ENCODE measurements at places on chromosomes 6 and 20.
A peak's percentile ranks its signal among the peaks of the same experiment; 100 is the strongest.

- DNase-seq, result no peak
Observed at GRCh38 chr6:129516787-129517186, 193.2 kb downstream of the ARHGAP18 start.

DNA sequence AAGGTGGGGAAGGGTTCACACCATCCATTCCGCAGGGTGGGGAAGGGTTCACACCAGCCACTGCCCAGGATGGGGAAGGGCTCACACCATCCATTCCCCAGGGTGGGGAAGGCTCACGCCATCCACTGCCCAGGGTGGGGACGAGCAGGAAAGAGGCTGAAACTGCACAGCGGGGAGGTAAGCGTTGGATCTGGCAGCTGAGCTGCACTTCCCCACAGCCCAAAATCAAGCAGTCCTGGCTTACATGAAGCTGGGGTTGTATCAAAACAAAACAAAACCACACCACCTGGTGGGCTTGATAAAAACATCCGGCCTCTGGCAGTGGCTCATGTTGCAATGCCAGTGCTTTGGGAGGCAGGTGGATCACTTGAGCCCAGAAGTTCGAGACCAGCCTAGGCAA, 268.5 kb downstream of the TAF4 start:
- DNase-seq, result no peak

- no peak for DNase-seq
Observed at GRCh38 chr6:143731789-143732188, 54.0 kb downstream of the PHACTR2 start.

- DNase-seq, result no peak
Observed at GRCh38 chr6:135831016-135831415, 20.5 kb upstream of the PDE7B start.

GRCh38 chr20:40797425-40797824, 108.4 kb upstream of the MAFB start:
- DNase-seq, result peak; percentile 35

- DNase-seq, result no peak
Observed at GRCh38 chr6:33497157-33497556, 42.8 kb downstream of the ZBTB9 start.

DNA sequence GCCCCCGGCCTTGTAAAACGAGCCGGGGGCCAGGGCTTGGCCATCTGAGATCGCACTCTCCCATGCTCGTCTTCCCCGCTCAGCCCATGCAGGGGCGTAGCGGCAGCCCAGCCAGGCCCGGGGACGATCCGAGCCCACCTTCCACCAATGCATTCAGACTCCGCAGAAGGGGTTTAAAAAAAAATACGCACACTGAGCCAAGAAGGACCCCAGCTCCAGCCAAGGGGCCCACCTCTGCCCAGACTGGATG, 320 bp downstream of the GSTA4 start:
- peak; percentile 31 for DNase-seq

DNA sequence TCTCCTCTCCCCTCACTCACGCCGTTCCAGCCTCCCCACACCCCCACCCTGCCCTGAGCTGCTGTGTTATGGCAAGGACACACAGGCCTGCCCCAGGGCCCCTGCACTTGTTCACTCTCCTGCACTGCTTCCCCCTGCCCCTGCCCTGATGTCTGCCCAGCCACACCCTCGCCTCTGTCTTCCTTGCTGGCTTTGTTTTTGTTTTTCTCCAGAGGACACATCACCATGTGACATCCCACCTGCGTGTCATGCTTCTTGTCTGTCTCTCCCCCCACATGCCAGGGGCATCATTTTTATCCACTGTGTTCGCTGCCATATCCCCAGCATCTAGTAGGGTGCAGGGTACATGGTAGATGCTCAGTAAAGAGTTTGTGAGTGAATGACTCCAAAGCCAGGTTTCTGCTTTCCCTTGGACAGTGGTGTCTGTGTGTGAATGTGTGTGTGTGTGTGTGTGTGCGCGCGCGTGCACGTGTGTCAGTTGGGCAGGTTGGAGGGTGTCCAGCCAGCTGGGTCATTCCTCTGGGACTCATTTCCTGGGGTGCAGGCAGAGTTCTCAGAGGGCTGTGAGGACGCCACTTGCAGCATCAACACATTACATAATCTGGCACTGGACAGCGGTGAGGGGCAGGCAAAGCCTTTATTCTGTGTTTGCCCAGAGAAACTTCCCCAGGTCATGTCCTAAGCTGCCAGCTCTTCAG, 60.6 kb downstream of the STK35 start:
- DNase-seq, result no peak
